ENCODE measurements at places on chromosomes 12 and 14.

- DNase-seq: no peak
Observed at GRCh38 chr12:10067942-10068341, 30.8 kb downstream of the CLEC1A start.

DNA sequence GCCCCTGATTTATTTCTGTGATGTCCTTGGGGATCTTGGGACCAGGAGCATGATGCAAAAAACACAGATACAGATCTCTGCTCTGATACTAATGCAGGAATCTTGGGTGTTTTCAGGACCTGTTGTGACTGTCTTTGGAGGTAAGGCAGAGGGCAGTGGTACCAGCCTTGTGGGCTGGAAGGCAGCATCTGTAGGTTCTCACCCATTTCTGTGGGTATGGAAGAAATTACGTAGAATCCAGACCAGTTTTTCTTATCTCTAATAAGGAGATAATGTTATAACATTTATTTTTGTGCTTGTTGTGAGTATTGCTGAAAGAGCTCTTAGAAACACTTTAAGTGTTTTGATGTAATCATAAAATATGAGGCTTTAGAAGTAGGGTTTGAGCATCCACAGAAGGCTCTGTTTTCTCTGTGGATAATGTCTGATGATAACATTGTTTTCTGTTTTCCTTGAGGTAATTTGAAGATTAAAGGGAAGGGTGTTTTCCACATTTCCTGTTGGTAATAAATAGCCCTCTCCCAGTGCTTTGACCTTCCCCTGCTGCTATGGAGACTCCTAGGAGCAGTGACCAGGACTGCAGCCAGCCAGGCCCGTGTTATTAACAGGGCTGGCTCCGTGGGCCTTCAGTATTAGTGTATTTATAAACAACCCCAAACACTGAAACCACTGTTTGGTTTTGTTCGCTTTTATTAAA is 9.4 kb upstream of the DCP1B start:
- no peak for DNase-seq

DNA sequence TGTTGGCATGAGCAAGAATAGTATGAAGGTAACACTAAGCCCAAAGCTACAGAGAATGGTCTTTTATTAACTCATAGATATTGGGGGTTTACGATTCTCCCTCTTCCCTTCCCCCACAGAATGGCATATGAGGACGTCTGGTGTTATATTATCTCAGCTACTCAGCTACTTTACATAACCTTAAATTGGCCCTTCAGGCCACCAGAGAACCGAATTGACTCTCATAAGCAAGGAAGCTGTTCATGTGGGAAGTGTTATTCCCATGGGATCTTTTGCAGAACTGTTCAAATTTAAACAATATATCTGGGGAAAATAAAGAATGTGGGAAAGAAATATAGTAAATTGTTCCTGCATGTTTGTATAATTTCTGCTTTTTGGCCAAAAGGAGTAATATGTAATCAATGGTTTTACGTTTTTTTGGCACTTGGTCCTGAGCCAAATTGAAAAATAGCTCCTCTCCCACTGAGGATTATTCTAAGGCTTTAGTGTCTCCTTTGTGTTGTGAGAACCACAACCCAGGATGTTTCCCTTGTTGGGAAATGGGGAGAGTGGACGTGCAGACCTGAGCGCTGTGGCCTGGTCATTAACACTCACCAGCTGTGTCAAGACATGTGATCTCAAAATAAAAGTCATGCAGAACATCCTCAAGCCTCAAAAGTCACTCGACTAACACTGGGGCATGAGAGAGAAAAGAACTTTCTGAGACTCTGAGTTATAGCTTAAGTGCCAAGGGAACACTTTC is 31.8 kb upstream of the CMAS start:
- DNase-seq: no peak

DNA sequence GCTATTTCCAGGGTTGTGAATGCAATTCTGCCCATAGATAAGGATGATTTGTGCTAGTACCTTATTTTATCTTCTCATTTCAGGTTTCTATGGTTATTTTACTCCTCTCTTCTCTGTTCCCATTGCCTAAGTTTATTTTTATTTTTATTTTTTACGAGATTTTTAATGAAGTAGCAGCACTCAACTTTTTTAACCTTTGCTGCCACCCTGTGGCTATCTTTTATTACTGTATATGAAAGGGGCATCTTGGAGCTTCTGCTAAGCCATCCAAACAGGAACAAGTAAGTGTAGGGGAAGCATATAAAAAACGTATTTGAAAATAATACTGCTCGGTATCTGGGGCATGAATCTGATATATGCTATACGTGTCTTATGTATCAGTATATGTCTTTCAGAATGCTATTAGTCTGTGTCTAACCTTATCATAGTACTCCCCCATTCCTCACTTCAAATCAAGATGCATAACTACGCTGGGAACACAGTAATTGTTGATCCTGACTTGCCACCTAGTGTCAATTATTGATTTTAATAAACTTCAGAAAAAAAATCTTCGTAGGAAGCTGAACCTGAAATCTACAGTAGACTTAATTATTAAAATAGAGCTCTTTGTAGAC is 60.3 kb downstream of the KLRG1 start:
- DNase-seq: no peak

- DNase-seq: no peak
Observed at GRCh38 chr12:19707948-19708409, 268.7 kb downstream of the AEBP2 start.

GRCh38 chr14:27845902-27846301 is 920.7 kb upstream of the FOXG1 start:
- DNase-seq: no peak

GRCh38 chr14:54840336-54840735 is 62.3 kb downstream of the GCH1 start:
- DNase-seq: no peak

GRCh38 chr14:76955575-76956315 is 72.8 kb downstream of the IRF2BPL start:
- DNase-seq: no peak

GRCh38 chr14:21704338-21704737 is 30.7 kb upstream of the OR4E1 start:
- no peak for DNase-seq

DNA sequence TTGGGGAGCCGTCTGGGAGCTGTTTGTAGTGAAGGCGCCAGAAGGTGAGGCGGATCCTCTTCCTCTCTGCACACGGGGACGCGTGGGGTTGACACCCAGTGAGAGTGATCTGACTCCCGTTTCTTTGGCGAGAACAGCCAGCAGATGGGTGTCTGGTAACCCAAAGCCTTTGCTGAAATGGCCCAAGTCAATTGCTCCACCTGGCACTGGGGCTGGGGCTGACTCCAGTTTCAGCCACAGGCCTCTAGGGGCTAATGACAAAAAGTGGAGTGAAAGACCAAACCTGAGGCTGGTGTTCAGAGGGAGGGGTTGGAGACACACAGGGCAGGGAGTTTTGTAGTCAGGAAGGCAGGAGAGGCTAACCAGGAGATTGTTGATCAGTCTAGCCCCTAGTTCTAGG is 87.0 kb downstream of the FRMD6 start:
- no peak for DNase-seq

- no peak for DNase-seq
Observed at GRCh38 chr12:6386491-6386890, 2.5 kb downstream of the LTBR start.

GRCh38 chr14:54040846-54041245 is 84.2 kb upstream of the BMP4 start:
- no peak for DNase-seq

GRCh38 chr12:7369274-7369729 is 65.4 kb downstream of the ACSM4 start:
- DNase-seq: peak; percentile 36

- DNase-seq: no peak
Observed at GRCh38 chr12:12488823-12489550, 73.7 kb downstream of the DUSP16 start.

DNA sequence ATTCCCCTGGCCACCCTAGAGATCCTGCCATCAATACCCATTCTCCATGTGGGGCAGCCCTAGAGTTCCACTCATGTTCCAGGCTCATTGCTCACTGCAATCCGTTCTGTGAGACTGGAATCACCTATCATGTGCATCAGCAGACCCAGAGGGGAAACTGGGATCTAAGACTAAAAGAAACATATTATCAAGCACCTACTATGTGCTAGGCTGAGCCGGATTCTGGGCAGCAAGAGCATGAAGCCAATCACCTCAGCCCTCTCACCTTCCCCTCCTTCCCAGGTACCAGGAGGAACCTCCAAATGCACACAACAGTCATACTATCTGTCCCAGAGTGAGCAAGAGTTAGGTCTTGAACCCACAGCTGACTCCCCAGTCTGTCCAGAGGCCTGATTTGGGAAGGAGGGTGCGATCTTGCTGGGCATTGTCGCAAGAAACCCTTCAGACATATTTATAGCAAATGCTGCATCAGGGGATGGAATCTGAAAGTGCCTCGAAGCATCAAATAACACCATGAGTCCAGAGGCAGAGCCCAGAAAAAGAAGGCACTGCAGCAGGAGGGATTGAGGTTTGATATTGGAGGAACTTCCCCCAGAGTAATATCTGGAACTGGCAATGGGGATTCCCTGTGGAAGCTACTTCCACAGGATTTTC is 6.7 kb upstream of the CACNB3 start:
- no peak for DNase-seq

Measured in GM04503 (cell line).